Tibial nerve (tissue), 4 donors: ENCODE measurements at places on chromosomes 7 and 10.

DNA sequence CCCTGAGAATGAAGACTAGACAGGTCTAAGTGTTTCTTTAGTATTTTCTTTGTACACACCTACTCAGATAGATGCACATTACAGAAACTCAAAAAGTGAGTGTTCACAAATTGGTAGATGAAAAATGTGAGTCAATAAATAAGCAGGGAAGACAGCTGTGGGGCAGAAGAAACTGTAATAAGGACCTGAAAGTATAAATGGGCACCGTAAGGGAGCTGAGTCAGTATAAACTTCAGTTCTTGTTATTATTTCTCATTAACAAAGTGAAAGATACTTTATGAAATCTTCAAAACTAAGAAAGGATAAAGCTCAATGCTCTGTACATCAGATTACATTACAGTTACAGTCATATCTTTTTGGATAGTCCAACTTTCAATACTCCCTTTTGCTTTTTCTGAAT lies 2.5 kb downstream of the MTPN start:
- DNase-seq, result no peak

GRCh38 chr10:69710008-69710888 lies 80.2 kb downstream of the FAM241B start:
- no peak for DNase-seq

- DNase-seq, result no peak
These were observed 36.5 kb downstream of the COBL start for GRCh38 chr7:51280156-51280555.

GRCh38 chr10:130631142-130632096 lies 495.2 kb downstream of the GLRX3 start:
- no peak for DNase-seq

- DNase-seq, result no peak
These were observed 27.4 kb upstream of the GOT1 start for GRCh38 chr10:99457813-99458212.

GRCh38 chr7:151511946-151512345 lies 7.7 kb downstream of the RHEB start:
- no peak for DNase-seq

GRCh38 chr7:96017877-96018276 lies 245.5 kb downstream of the DYNC1I1 start:
- no peak for DNase-seq

DNA sequence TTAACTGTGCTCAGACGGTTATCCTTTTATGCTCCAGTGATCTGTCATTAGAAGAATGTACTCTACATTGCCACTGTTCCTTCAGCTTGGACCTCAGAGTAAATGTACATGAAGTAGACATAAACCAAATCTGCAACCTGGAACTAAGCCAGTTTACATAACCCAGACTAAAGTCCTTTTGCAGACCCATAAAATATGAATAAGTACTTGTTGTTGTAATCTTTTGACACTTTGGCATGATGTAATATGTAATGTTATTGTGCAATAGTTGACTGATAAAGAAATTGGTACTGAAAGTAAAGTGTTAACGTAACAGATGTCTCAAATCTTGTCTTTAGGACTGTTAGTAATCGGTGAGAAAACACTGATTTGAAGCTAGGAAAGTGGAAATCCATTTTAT lies 115.8 kb upstream of the SORCS1 start:
- no peak for DNase-seq

- no peak for DNase-seq
These were observed 2.6 kb downstream of the SCART1 start for GRCh38 chr10:133456041-133456951.
